Lower leg skin (tissue), 4 donors: ENCODE measurements at places on chromosomes 16 and 17. TPM values are rescaled to one million over a fixed set of nuclear protein-coding genes. Genes with fewer than 3 reads are reported as not detected.

PDILT gene
- not detected for total RNA-seq

CCL1 gene
- not detected for total RNA-seq

DNAH9 gene
- 2.4 TPM for total RNA-seq

MOSMO gene
- 14.9 TPM for total RNA-seq

HS3ST2 gene
- total RNA-seq: not detected
